ENCODE measurements at places on chromosomes 2 and 18.
A peak's percentile ranks its signal among the peaks of the same experiment; 100 is the strongest.

DNA sequence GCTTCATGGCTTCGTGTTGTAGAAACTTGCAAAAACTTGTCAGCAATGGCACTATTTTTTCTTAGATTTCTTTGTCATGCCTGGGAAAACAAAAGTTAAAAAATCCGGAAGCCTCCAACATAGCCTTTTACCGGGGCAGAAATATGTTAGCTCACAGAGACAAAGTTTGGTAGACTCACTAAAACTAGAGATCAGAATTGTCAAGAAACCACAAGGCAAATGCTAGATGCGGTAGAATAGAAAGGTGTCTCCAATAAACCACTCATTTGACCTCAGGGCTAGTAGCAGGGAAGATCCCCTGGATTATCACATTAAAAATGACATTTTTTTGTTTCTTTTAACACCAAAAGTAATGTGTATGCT is 405 bp downstream of the CASP10 start:
- DNase-seq: peak; percentile 16

DNA sequence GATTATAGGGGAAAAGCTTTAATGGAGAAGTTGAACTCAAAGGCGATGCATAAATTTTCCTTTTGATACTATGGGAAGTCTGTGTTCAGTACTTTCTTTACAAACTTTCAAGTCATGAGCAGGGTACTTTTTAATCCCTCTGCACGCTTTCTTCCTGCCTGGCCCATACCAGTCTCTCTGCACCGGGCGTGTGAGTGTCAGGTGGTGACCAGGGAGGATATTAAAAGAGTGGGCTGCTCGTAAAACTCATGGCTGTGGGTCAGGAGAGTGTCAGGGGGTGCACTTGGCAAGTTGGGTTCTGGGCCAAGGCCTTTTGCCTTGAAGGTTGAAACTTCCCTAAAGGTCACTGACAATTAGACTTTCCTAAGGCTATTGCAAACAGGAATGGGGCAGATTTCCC is 367.8 kb downstream of the GPD2 start:
- no peak for DNase-seq

GRCh38 chr2:209556354-209556961 is 132.6 kb downstream of the MAP2 start:
- DNase-seq: no peak

- DNase-seq: no peak
Observed at GRCh38 chr18:31596081-31596872, 4.6 kb downstream of the TTR start.

GRCh38 chr18:5095239-5095638 is 101.8 kb downstream of the AKAIN1 start:
- no peak for DNase-seq

GRCh38 chr2:233418761-233419546 is 64.7 kb downstream of the DGKD start:
- DNase-seq: peak; percentile 50

DNA sequence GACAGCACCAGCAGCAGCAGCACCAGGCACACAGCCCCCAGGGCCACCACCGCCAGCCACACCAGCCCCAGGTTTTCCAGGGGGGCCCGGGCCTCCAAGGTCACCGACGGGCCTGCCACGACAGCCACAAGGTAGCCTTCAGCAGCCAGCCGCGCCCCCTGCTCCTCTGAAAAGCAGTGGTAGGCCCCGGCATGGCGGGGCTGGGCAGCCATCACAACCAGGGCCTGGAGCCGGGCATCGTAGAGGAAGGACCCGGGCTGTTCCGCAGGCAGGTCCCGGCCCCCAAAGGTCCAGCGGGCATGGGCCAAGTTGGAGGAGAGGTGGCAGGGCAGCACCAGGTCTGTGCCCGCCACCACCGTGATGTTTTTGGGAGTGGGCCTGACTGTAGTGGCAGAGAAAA is 3.3 kb upstream of the ANKRD39 start:
- DNase-seq: no peak

- no peak for DNase-seq
Observed at GRCh38 chr2:42787424-42787787, 5.0 kb downstream of the HAAO start.

GRCh38 chr2:203237346-203238238 is 1.2 kb upstream of the CYP20A1 start:
- no peak for DNase-seq

DNA sequence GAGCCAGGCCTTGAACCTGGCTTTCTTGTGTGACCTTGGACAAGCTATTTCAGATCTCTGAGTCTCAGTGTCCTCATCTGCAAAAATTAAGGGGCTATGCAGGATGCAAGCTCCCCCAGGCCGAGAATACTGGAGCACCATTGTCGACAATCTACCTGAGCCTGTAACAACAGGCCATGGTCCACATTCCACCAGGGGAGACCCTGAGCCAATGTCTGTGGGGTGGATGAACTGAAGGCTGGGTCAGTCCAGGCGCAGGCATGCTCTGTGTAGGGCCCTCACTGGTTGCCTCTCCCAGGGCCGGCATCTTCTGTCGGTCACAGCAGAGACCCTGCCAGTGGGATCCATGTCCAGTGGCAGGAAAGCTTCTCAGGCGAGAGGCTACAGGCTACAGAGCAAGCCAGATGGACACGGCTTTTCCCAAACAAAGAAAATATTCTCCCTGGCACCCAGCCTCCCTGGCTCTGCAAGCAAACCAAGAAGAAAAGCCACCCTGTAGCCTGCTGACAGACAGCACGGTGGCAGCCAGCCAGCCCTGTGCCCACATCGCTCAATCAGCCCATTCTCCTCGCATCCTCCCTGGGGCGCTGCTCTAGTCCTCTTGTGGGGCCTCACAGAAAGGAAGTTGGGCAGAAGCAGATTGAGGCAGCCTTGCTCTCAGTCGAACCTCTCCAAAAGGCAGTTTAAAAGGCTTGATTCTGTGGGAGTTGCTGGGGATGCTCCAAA is 48.7 kb upstream of the FZD7 start:
- DNase-seq: no peak

- no peak for DNase-seq
Observed at GRCh38 chr2:176110415-176111308, 3.6 kb downstream of the HOXD11 start.

GRCh38 chr18:24346254-24346653 is 51.4 kb downstream of the OSBPL1A start:
- no peak for DNase-seq

DNA sequence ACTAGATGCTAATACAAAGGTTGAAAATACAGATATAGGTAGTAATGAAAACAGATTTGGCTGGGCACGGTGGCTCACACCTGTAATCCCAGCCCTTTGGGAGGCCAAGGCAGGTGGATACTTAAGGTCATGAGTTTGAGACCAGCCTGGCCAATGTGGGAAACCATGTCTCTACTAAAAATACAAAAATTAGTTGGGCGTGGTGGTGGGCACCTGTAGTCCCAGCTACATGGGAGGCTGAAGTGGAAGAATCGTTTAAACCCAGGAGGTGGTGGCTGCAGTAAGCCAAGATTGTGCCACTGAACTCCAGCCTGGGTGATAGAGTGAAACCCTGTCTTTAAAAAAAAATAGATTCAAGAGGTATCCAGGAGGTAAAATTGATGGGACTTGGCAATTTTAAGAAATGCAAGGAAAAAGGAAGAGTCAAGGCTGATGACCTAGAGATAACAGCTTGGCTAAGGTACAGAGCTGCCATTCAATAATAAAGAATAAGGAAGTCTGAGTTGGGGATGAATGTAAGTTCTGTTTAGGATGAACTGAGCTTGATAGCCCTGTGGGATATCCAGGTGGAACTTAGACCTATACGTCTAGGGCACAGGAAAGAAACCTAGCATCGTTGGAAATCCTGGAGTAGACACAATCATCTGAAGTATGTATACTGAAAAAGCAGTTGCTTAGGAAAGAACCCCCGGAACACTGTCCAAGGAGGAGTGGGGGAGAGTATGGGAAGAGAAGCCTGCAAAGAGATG is 9.1 kb downstream of the MAT2A start:
- DNase-seq: no peak

DNA sequence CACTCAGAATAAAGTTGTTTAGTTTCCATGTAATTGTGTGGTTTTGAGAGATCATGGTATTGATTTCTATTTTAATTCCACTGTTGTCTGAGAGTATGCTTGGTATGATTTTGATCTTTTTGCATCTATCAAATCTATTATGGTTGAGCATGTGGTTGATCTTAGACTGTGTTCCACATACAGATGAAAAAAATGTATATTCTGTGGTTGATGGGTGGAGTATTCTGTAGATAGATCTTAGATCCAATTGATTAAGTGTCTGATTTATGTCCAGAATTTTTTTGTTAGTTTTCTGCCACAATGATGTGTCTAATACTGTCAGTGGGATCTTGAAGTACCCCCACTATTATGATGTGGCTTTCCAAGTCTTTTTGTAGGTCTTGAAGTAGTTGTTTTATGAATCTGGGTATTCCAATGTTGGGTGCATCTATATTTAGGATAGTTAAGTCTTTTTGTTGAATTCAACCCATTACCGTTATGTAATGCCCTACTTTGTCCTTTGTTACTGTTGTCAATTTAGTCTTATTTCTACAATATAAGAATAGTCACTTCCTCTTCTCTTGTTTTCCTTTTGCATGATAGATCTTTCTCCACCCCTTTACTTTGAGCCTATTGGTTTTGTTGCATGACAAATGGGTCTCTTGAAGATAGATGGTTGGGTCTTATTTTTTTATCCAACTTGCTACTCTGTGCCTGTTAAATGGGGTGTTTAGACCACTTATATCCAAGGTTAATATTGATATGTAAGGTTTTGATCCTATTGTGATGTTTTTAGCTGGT is 101.8 kb downstream of the TRABD2A start:
- no peak for DNase-seq

GRCh38 chr2:216139884-216140283 is 30.7 kb downstream of the XRCC5 start:
- DNase-seq: peak; percentile 39

DNA sequence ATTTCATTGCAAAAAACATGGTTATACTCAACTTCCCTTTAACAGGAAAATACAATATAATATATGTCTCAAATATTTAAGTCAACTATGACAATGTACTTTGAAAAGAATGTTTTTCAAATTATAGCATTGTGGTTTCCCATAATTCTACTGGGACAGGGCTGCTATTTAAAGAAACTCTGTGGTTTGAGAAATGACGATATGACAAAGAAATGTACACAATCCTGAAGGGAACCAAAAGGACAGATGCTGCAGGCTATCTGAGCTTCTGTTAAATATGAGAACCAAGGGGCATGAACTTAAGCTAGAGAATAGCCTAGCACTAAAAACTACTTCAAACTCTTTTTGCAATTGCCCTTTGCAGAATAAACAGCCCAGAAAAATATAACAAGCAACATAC is 415.9 kb downstream of the GRB14 start:
- DNase-seq: no peak

- DNase-seq: no peak
Observed at GRCh38 chr2:86016581-86016980, 89.1 kb downstream of the POLR1A start.

DNA sequence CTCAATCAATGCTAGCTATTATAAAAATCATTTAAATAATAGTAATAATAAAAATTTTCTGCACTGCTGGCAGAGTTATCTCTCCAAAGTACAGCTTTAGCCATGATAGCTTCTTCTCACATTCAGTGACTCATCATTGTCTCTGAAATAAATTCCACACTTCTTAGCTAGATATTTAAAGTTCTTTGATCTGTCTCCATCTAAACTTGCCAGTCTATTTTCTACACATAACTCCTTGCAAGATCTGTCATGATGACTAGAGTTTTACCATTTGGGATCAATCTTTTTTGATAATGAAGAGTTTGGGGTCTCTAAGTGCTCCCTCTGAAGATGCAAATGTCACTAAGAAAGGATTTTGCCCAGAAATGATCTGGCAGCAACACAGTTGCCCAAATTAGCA is 155.4 kb upstream of the LHCGR start:
- no peak for DNase-seq

- no peak for DNase-seq
Observed at GRCh38 chr2:177283906-177284305, 19.4 kb upstream of the NFE2L2 start.

DNA sequence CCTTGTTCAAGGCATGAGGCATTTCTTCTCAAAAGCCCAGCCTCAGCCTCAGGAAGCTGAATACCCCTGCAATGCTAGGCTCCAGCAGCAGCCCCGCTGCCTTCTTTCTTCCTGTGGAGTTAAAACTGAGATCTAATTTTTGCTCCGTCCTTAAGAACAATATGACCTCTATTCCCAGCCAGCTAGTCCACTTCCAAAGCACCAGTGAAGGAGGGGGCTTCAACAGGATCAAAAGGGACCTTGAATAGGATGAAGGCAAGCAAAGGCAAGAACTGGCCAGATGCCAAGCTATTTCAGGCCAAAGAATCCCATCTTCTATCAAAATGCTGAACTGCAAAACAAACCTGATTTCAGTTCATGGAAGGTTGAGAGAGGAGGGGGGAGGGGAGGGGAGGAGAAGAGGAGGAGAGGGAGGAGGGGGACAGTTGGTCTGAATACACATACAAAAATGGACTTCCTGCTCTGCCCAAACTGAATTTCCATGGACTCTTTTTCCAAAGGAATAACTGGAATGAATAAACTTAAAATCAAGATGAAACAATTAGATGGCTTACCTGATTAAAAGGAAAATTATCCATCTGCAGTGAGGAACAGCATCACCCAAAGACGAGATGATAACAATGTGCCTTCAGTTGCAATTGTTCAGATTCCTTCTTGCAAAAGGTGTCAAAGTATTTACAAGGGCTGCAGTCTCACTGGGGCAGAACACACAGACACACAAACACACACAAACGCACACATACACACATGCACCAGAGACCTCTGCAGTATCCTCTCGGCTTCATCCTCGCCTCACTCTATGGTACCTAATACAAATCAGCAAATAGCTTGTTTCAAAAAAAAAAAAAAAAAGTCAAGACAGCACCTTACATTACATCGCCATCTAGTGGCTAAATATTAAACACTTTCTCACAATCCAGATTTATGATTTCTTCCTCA is at the start of gene SCN1A:
TSS of gene SCN1A (minus strand) at position 804 of the 939 bp plus-strand sequence. CDS start 54,399 bp downstream, outside the sequence.
- peak; percentile 44 for DNase-seq

DNA sequence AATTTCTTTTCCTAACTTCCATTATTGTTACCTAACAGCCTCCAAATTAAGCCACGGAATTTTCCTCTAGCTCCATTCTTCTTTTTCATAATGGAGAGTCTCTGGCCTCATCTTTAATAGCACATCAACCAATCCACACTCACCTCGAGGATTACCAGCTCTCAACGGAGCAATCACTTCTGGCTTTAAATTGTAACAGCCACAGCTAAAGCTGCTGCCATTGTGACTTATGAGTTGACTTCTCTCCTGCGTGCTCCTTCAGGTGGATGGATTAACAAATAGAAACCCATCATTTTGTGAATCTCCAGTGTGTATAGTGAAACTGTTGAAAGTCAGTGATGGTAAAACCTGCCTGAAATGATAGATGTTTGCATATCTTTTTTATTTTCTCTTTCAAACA is 24.9 kb upstream of the SLC5A7 start:
- no peak for DNase-seq

DNA sequence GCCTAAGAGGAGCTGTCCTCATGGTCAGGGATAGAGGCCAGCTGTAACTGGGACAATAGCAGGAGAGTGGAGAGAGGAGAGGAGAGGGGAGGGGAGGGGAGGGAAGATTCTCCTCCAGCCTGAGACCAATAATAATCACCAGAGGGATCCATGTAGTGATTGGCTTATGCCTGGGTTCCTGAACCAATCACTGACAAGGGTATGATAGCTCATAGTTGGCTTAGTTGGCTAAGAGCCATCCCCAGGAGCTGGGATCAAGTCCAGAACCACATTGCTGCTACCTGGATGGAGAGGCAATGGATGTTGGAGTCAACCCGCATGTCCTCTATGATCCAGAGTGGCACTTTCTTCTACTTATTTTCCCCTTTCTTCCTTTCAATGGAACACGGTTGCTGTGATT is 7.7 kb upstream of the ST8SIA5 start:
- no peak for DNase-seq
